ENCODE measurements at places on chromosomes 1 and 21.

DNA sequence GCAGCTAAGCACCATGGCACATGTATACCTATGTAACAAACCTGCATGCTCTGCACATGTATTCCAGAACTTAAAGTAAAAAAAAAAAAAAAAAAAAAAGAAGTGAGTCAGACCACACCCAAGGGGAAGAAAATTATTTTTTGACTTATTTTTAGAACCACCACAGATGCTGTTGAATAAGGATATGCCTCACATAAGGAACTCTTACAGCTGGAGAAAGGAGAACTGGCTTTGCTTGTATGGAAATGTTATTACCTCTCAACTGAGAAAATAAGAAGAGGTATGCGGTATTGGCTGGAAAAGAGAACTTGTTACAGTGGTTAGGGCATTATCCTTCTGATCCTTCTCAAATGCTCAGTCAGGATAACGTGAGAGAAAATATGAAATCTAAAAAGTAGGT lies 27.5 kb upstream of the FCER1A start:
- DNase-seq, result no peak

GRCh38 chr1:36787312-36787913 lies 246.9 kb downstream of the GRIK3 start:
- no peak for DNase-seq

DNA sequence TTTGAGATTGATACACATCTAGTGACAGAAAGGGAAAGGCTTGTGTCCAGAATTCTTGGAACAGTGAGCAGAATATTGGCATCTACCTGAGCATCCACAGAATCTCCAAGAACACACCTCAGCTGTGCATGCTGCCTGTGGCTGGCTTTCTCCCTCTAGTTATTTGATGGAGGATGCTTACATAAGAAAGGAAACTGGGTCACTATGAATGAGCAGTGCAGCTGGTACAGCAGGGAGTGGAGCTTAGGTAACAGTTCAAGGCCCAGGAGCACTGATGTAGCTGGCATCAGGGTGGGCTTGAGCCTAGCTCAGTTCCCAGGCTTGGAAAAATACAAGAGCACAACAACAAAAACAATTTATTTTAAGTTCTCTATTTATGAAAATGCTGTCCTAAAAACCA lies 26.3 kb downstream of the RGS8 start:
- DNase-seq, result no peak

DNA sequence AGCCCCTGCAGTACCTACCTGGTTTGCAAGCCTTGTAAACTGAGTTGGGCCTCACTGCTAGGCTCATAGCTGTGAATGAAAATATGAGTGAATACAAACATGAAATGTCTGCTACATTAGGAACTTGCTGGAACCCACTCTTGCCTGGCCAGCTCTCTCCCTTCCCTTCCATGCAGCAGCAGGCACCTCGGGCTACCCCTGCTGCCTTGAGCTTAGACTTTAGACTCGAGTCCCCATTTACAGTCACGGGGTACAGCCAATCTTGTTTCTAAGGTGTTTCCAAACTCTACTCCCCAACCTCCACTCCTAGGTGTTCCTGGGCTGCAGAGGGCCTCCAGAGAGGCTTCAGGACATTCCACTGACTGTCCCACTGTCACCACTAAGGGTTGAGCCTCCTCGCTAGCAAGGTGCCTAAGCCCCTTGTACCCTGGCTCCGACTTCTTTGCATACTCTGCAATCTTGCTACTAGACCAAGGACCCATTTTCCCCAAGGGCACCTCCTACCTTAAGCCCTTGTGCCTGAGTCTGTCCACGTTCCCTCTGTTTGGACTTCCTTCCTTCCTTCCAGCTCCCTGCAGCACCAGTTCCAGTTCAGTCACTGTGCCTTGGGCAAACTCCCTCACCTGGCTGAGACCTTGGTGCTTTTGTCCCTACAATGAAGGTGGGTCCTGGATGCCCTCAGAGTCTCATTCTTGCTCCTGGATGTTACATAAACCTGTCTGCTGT lies 36.9 kb downstream of the CDK18 start:
- DNase-seq, result no peak

DNA sequence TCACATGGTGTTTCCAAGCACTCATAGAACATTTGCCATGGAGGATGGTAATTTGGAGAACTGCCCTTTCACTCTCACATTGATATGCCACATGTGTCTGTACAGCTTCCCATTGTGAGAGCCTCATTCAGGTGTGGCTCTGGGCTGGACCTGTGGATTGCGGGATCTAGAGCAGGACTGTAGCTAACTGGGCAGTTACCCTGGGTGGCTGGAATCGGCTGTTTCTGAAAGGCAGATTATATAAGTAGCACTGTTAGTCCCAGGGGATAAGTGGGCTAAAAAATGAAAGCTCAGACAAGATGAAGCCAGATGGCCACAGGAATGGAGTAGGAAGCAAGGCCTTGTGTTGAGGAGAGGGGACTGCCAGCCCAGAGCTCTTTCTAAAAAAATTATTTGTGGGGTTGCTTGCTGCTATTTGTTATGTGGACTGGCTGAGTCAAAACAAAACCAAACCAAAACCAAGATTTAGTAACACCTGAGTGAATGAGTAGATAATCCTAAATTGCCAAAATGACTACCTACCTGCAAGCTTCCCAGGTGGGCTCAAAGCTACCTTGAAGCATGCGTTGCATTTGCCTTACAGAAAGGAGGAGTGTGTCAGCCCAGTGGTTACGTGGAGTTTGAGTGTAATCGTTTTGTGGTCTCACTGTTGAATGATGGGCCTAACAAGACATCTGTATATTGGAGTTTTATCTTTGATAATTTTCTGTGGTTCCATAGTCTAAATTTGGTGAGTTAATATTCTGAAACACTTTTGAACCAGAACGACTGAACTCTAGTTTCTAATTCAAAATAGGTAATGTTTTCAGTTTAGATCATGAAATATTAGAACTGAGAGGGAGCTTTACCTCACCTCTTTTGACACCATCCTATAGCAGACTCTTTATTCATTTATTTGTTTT lies 58.0 kb downstream of the SDCCAG8 start:
- no peak for DNase-seq

- no peak for DNase-seq
These were observed 15.8 kb upstream of the MAGOH start for GRCh38 chr1:53254011-53254640.

DNA sequence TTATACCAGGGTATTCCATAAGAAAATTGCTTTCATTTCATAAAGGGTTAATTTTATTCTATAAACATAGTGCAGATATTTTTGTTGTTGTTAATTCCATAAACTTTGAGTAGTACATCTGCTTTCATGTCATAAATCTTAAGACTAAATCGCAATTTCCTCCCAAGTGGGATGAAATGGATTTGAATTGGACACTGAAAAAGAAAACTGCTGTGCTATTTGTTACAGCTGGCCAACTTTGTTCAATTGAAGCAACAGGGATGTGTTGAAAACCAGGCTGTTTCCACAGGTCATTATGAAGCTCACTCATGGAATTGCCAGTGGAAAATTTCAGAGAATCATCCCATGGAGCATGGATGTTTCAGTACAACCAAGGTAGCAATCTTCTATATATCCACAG lies 252.5 kb upstream of the RGS18 start:
- no peak for DNase-seq

GRCh38 chr1:202663131-202663530 lies 47.1 kb downstream of the SYT2 start:
- no peak for DNase-seq

DNA sequence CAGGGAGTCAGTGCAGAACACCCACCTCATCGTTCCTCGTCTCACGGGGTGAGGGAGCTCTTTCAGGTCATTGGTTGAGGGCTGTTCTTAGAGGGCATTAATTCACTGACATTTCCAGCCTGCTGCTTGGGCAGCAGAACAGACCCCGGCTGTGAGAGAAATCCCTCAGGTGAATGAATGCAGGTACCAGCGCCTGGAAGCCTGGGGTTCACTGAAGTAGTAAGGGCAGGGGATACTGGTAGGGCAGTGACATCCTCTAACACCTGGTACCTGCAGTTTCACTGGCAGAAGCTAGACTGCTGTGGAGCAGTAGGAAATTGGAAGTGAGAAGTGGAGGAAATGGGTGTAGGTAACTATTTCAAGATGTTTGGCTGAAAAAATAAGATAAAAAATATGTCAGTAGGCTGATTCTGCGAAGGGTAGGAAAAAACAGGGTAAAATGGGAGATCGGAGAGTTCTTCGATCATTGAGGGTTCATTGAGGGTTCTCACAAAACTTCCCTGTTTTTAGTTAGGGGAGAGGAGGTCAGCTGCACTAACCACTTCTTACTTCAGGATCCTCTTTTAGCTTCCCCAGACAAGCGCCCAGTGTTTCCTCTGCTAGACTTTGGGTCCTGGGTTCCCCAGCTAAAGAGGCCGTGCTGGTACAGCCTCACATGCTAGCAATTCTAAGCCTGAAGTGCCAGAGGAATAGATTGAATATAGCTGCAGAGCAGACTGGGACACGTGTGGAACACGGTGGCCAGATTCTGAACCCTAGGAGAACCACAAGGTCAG lies 55.2 kb downstream of the RNF220 start:
- DNase-seq, result no peak

GRCh38 chr1:155093911-155094621 lies 15.4 kb downstream of the EFNA3 start:
- DNase-seq, result no peak

DNA sequence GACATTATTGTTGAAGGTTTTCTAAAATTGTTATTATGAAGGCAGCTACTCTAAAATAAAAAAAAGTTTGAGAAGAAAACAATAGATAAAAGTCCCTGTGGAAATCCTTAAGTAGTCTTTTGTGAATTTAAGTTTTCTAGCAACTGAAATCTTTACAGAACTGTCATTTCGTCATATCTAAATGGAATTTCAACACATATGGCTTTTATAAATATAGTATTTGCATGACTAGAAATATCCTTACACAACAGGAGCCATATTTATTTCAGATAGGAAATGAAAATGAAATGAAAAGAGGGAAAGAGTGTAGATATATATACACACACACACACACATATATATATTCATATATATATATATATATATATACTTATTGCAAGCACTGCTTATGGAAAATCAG lies 204.7 kb upstream of the RGS18 start:
- no peak for DNase-seq

DNA sequence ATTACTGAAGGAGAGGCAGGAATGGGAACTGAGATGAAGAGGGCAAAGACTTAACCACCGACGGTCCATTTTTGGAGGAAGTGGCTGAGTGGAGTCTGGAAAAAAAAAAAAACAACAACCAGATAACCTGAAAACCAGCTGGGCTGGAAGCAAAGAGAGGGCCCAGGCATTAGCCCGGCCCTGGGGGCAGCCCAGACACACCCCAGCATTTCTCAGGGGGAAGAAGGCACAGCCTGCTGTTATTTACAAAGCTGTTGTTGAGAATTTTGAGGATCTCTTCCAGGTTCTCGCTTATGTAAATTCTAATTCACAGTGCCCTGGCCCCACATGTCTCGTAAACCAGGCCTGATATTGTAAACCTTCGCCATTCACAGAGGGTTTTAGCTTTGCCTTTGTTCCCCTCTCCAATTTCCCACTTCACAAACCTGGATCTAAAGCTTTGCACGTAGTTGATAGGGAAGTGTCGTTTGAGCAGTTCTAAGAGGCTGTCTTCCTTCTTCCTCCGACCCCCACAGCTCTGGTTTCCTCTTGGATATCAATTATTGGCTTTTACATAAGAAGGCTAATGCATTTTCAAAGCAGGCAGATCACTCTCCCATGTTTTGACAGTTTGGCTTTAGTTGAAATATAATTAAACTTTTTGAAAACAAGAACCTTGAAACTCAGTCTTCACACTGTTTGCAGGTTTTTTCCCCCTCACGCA lies 161.8 kb upstream of the IRF2BP2 start:
- DNase-seq, result no peak

DNA sequence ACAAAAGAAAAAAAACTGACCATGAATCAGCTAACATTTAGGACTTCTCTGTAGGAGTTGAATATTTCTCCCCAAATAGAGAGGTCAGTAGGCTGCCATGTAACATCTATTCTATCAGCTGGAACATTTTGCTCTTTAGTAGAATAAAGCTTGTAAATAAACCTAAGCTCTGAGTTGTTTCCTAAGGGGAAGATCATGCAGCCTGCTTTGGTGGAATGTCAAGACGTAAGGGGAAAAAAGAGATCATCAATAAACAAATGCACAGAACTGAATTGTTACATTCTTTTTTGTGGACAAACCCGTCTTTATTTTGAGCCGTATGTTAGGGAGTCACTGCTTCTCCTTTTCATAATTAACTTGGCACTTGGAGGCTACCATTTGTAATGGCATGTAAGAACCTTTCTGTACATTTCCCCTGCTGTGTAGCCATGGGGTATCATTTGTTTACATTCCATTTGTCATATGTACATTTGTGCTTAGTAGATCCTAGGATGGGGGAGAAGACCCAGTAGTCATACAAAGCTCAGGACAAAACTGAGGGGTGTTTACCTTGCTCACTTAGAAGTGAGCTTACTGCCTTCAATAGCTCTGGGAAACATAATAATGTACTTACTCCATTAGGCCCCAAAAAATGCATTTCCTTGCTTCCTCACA lies 10.8 kb upstream of the PALMD start:
- no peak for DNase-seq

GRCh38 chr1:7287013-7287412 lies 484.1 kb upstream of the VAMP3 start:
- no peak for DNase-seq

DNA sequence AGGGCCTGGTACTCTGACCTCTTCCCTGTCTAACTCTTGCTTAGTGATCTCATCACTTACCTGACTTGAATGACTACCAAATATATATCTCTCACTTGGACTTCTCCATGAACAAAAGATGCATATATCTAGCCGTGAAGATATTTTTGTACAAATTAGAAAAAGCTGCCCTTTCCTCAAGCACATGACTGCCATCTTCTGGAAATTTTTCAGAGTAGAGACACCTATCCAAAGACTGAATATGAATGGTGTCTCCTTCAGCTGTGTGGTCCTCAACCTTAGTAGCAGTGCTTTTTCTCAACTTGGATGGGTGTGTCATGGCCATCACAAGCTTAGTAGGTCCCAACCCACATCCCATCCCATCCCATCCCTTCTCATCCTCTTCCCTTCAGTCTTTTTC lies 142.3 kb downstream of the DNM3 start:
- no peak for DNase-seq

DNA sequence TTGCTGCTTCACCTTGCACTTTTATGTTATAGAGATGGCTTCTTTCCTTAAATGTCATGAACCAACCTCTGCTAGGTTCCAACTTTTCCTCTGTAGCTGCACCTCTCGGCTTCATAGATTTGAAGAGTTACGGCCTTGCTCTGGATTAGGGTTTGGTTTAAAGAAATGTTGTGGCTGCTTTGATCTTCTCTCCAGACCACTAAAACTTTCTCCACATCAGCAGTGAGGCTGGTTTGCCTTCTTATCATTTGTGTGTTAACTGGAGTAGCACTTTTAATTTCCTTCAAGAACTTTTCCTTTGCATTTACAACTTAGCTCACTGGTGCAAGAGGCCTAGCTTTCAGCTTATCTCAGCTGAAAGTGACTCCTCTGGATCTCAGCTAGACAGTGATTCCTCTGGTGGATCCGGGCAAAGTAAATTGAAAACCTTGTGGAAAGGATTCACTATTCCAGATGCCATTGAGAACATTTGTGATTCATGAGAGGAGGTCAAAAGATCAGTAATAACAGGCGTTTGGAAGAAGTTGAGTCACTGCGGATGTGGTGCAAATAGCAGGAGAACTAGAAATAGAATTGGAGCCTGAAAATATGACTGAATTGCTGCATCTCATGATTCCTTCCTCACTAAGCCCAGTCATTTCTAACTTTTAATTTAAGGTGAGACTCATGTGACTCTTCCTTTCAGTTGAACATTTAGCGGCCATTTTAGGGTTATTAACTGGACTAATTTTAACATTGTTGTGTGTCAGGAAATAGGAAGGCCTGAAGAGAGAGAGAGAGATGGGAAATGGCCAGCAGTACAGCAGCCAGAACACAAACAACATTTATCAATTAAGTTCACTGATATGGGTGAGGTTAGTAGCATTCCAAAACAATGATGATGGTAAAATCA lies 16.2 kb upstream of the RGS1 start:
- no peak for DNase-seq

- no peak for DNase-seq
These were observed 34.9 kb downstream of the UTP25 start for GRCh38 chr1:209862391-209863356.

All from T-helper 2 cell treated with Interferon-gamma antibody and Interleukin-4, amounts not matched to agents 5 μg/mL and 100 μg/mL, for 36 hours (primary cell).